ENCODE measurements at places on chromosomes 2 and 18.

- no peak for DNase-seq
Measured at GRCh38 chr2:238116298-238117198, 16.4 kb downstream of the ESPNL start.

GRCh38 chr2:19021100-19021476 lies 337.3 kb downstream of the OSR1 start:
- peak; percentile 83 for DNase-seq

GRCh38 chr2:242064364-242065250 lies 195.1 kb downstream of the RTP5 start:
- no peak for DNase-seq

DNA sequence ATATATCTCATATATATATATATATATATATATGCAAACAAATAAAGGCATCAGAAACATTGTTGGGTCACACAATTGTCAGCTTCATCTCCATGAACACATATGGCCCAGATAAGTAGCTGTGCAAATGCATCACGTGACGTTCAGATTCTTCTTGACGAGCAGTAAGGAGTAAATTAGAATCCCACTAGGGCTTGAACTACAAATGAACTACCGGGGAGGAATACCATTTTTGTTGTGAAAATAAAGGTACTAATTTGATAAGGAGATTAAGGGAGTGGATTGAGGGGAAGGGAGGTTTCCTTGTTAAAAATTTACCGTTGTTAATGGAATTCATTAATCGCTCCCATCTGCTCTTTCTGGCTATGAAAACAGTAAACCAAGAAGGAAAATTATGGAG lies 186.5 kb upstream of the COPS8 start:
- DNase-seq, result no peak

- DNase-seq, result no peak
Measured at GRCh38 chr2:120403676-120404075, 57.7 kb downstream of the INHBB start.

GRCh38 chr18:60654298-60654697 lies 281.7 kb upstream of the MC4R start:
- DNase-seq, result no peak

GRCh38 chr2:75428646-75429443 lies 131.9 kb downstream of the EVA1A start:
- no peak for DNase-seq

GRCh38 chr2:24072259-24072658 lies 3.9 kb downstream of the SF3B6 start:
- DNase-seq, result no peak

GRCh38 chr18:25067275-25068025 lies 284.5 kb downstream of the ZNF521 start:
- no peak for DNase-seq

DNA sequence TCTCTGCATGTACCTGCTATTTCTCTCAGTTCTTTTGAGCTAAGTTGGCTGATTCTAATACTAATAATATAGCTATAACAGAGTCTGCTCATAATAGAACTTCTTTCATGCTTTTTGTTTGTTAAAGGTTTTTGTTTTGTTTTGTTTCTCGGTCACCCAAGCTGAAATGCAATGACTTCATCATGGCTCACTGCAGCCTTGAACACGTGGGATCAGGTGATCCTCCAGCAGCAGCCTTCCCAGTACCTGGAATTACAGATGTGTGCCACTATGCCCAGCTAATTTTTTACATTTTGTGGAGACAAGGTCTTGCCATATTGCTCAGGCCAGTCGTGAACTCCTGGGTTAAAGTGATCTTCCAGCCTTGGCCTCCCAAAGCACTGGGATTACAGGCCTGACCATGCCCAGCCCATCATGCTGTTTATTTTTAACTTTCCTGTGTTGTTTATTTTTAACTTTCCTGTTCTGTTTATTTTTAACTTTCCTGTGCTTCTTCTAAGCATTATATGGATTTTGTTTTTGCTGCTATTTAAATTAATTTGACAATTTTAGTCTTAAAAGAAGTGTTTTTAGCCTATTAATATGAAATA lies 763.8 kb upstream of the CDH7 start:
- no peak for DNase-seq

DNA sequence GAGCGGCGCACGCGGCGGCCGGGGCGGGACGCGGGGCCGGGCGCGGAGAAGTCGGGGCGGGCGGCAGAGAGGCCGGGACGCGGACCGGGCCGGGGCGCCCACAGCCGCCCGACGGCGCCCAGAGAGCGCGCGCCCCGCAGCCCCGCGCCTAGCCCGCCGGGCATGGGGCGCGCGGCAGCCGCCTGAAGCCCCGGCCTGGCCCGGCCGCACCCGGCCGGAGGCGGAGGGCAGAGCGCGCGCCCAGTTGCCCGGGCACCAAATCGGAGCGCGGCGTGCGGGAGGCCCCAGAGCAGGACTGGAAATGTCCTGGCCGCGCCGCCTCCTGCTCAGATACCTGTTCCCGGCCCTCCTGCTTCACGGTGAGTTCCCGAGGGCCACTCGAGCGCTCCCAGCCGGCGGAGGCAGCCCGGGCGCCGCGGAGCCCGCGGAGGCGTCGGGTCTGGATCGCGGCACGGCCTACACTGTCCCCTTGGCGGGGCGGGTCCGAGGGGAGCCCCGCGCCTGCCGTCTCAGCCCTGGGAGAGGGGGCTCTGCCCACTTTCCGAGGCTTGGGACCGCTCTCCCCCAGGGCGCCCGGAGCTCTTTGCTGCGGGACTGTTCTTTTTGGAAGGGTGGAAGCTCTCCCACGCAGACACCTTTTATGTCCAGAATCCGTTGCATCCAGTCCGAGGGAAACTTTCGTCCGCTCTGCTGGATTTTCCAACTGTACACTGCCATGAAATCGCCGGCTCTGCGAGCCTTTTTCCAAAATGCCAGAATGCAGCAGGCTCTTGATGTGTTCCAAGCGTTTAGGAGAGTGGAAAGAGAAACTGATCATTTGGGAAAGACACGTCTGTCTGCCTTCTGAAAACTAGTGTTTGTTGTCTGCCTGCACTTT lies 484 bp downstream of the APCDD1 start:
- DNase-seq, result peak; percentile 35

- peak; percentile 35 for DNase-seq
Measured at GRCh38 chr2:101002562-101003277, 631 bp downstream of the RPL31 start.

- no peak for DNase-seq
Measured at GRCh38 chr2:122366427-122366826, 611.0 kb downstream of the TSN start.

- no peak for DNase-seq
Measured at GRCh38 chr18:74795751-74796150, 198.1 kb downstream of the ZNF407 start.

DNA sequence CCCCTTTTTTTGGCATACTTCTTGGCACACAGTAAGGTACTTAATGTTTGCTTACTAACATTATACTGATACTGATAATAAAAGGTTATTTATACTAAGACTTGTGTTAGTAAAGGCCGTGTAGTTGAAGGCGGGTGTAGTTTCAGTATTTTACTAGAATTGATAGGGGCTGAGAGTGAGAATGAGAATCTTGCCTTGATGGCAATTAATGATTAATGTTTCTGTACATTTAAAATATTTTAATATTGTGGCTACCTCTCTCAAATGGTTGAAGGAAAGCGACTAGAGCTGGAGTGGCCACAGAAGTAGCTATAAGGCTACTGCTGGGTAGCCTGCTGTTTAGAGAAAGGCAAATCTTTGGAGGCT lies 29.3 kb downstream of the PELI1 start:
- DNase-seq, result no peak
